SK-N-MC (cell line): ENCODE measurements at places on chromosomes 3 and 15.

DNA sequence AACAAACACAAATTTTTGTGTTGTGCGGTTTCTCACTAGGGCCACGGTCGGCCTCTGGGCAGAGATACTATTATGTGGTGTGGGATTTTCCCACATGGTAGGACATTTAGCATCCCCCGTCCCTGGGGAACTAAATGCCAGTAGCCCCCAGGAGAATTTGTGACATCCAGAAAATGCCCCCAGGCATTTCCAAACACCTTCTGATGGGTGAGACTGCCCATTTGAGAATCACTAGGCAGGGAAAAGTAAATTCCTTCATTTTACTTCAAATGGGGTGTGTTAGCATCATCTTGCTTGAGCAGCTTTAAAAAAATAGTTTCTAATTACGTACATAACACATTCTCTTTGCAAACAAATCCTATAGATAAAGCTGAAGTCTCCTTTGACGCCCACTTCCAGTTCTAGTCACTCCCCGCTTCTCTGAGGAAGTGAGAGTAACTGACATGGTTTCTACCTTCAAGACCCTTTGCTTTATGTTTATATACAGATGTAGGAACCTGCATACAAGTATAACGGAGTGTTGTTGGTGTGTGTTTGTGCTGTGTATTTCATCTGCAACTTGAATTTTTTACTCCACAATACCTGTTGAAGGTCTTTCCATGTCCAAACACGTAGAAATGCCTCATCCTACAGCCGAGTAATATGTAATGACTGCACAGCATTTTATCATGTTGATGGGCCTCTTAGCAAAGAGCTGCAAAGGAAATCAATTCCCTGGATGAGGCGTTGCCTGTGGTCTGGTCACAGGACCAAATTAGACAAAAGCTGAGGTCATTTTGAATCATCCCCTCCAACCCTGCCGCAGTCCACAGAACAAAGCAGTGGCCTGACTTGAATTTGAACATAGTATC, 31.4 kb upstream of the ZBTB38 start:
- DNase-seq: no peak

DNA sequence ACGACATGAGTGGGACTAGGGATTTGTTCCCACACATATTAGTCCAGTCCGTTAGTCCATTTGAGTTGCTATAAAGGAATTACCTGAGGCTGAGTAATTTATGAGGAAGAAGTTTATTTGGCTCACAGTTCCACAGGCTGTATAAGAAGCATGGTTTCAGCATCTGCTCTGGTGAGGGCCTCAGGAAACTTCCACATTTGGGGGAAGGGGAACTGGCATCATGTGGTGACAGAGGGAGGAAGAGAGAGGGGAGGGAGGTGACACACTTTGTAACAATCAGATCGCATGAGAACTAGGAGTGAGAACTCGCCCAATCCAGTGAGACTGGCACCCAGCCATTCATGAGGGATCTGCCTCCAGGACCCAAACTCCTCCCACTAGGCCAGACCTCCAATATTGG, 769.9 kb upstream of the ROBO1 start:
- no peak for DNase-seq

DNA sequence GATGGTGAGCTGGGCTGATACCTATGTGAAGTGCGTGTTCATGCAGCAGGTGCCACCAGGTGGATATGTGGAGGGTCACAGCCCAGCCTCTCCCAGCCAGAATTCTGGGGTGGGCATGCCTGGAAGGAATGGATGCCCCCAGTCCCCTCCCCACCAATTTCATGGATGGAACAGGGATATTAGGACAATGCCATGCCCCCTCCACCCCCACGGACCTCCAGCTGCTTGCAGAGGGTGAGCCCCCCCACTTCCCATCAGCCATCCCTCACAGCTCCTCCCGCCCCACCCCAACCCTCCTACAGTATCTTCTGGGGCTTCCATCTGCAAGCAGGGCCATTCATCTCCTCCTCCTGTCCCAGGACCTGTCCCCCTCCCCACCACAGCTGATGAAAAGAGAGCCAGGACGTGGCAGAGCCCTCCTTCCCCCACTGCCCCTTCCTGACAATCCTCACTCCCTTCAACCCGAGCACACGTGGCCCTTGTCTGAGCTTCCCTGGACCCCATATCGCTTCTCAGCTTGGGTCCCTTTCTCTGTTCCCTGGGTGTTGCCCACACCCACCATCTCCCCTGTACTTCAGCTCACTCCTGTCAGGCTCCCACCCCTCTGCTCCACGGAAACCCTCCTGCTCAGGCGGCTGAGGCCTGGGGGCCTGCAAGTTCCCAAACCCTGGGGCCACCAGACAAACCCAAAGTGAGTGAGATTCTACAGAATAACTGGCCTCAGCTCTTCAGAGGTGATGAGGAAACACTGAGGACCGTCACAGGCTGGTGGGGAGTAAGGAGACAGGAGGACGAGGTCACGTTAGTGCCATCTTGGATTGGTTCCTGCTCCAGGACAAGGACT, 2.8 kb upstream of the SEMA3G start:
- no peak for DNase-seq

GRCh38 chr3:16132928-16133327, 41.6 kb upstream of the GALNT15 start:
- DNase-seq: no peak

GRCh38 chr3:27717200-27717852, 4.8 kb downstream of the EOMES start:
- no peak for DNase-seq

- no peak for DNase-seq
Measured at GRCh38 chr3:158773166-158773565, 28.7 kb upstream of the MFSD1 start.

GRCh38 chr3:167843886-167844285, 108.4 kb downstream of the SERPINI1 start:
- DNase-seq: no peak

- peak; percentile 72 for DNase-seq
Measured at GRCh38 chr3:6567241-6567640, 293.7 kb upstream of the GRM7 start.

GRCh38 chr3:77303955-77304699, 264.2 kb downstream of the ROBO2 start:
- DNase-seq: no peak

DNA sequence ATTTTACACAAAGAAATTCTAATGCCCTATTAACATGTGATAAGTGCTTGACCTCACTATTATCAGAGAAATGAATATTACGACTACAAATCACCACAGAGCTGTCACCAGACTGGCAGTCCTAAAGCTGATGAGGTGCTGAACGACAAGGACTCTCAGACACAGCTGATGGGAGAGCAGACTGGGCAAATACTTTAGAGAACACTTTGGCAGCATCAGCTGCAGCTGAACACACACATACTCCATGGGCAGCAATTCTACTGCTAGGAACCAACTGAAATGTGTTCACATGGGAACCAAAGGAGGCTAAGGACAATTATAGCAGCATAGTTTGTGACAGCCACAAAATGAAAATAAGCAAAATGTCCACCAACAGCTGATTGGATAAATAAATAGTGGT, 45.5 kb downstream of the SUSD5 start:
- DNase-seq: no peak

- peak; percentile 95 for DNase-seq
Measured at GRCh38 chr3:168859574-168859973, 763.9 kb upstream of the GOLIM4 start.

- no peak for DNase-seq
Measured at GRCh38 chr15:69475769-69476358, 23.2 kb downstream of the RPLP1 start.

DNA sequence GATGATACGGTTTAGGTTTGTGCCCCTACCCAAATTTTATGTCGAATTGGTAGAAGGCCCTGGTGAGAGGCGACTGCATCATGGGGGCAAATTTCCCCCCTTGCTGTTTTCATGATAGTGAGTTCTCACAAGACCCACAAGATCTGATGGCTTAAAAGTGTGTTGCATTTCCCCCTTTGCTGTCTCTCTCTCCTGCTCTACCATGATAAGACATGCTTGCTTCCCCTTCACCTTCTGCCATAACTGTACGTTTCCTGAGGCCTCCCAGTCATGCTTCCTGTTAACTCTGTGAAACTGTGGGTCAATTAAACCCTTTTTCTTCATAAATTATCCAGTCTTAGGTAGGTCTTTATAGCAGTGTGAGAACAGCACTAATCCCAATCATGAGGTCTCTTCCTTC, 381.2 kb downstream of the RSL24D1 start:
- no peak for DNase-seq

DNA sequence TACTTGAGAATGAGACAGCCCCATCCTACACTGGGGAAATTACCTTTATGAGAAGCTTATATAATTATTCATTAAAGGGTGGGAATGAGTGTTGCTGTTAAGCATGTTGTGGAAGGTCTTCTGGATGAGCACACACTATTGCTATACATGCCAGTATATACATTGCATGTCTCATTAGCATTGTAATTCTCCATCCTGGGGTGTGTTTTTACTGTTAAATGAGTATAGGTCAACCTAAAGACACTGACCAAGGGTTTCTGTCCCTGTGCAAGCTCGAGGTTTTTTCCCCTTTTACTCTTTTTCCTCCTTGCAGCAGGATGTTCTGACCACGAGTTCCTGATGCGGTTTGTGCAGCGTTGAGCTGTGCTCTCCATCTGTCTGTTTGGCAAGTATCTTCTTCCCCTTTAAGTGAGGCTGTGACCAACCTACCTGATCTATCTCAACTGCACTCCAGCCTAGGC, 7.2 kb upstream of the IVD start:
- no peak for DNase-seq

DNA sequence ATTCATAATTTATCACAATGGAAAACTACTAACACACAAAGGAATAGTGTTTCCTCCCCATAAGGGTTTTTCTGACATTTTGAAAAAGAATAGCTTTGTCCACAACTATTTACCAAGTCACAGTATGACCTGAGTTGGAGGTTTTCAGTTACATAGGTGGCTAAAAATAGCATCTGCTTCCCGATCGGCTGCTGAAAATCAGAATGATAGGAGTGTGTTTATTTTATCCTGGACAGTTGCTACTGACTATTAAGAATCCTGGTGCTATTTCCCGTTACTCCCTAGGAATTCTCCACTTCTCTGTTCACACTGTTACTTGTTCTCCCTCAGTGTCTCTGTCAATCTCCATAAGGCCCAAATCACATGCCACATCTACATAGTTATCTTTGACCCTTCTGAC, 353.9 kb upstream of the RARB start:
- no peak for DNase-seq

- DNase-seq: no peak
Measured at GRCh38 chr15:95280711-95281110, 1049.3 kb downstream of the MCTP2 start.

GRCh38 chr15:42118650-42119445, 24.5 kb upstream of the PLA2G4D start:
- DNase-seq: no peak

- no peak for DNase-seq
Measured at GRCh38 chr3:122103821-122104514, 48.8 kb downstream of the CD86 start.

DNA sequence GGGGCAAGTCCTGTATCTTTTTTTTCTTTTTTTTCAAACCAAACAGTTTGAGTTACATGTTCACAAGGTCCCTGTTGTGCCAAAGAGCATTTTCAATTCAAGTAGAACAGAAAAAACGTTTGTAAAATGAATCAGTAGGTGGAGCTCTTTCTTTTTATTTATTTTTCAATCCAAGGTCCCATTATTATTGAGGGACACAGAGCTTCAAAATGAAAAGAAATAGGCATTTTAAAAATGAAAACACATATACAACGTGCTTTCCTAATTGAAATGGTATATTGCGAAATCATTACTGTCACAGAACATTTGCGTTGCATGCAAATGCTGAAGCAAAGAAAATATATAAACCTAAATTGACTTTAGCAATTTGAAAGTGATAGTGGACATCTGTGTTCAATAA, 711.0 kb downstream of the MECOM start:
- peak; percentile 6 for DNase-seq

GRCh38 chr15:58512522-58512921, 80.7 kb downstream of the LIPC start:
- no peak for DNase-seq
